ENCODE measurements at places on chromosomes 3 and 15.

DNA sequence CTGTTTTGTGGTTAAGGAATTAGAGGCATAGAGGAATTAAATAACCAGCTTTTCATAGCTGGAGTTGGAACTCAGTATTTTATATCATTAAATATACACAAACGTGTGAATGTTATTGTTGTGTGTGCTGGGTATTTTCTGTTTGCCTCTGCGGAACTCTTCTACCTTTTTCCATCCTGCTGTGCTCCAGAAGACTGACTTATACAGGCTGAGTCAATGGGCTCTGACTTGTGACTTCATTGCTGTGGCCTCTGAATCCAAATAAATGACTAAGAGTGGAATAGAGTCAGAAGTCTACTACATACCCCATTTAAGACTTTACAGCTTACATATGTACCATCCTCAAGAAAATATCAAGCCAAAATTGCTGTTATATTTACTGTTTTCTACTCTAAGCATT lies 17.6 kb downstream of the ARIH1 start:
- DNase-seq: no peak

- no peak for DNase-seq
Measured at GRCh38 chr15:61038387-61038786, 190.7 kb downstream of the RORA start.

DNA sequence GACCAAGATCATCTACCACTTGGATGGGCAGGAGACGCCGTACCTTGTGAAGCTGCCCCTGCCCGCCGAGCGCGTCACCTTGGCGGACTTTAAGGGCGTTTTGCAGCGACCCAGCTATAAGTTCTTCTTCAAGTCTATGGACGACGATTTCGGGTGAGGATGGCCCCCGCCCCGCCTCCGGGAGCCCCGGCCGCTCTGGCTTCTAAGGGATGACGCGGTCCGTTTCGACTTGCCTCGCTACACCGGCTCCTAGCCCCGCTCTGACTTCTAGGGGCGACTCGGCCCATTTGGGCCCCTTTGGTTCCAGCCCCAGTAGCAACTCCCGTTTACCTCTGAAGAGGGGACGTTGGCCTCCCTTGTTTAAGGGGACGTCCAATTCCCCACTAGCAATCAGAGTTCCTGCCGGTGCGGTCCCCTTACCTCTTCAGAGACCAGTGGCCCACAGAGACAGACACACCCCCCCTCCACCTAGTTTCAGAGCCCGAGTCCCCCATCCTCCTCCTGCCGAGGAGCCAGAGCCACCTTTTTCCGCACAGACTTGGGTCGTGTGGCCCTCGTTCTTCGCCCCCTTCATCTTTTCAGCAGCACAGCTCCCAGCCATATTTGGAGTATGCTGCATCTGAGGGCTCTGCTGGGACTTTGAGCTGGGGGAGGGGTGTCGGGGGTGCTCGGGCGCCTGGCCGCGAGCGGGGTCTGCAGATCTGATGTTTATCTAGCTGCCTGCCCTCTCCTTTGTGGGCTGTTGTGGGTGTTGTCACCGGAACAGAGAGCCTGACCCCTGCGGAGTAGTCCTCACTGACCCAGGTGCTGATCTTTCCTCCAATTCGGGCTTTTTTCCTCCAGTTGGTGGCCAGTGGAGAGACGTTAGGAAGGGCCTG lies 706 bp downstream of the DVL3 start:
- peak; percentile 34 for DNase-seq

DNA sequence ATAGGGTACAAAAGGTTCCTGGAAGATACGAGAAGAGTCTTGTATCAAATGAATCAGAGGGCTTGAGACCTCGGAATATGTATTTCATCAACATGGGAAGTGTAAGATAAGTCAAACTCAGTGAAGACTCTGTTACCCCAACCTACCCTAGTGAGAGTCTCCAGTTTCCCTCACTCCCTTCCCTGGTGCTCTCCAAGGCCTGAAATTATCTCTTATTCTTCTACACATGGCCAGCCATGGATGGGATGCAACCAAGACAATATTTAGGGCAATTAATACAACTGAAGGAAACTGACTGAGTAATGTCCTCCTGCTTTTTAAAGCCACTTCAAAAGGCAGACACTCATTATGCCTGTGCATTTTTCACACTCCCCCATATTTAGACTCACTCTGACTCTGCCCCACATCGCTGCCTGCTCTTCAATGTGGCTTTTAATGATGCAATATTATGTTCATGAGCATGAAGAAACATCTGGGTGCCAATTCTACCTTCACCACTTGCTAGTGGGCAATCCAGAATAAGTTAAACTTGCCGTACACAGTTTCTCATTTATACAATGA lies 137.1 kb upstream of the THBS1 start:
- no peak for DNase-seq

GRCh38 chr15:52184721-52185120 lies 6.5 kb downstream of the GNB5 start:
- no peak for DNase-seq

DNA sequence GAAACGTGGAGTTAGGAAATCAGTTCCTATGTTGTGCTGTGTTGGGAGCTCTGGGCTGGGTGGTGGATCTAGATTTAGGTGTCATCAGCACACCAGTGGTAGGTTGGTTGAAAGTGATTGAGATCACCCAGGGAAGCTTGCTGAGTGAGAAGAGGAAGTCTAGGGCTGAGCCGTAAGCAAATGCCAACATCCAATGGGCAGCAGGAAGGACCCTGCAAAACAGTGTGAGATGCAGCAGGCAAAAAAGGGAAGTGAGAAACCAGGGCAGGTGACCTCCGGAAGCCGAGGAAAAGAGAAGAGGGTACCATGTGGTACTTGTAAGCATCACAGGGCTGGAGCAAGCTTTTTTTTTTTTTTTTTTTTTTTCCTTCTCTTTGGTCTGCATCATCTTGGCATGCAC lies 15.9 kb upstream of the COPG1 start:
- no peak for DNase-seq

- no peak for DNase-seq
Measured at GRCh38 chr15:48929661-48930060, 34.1 kb downstream of the SHC4 start.

- DNase-seq: no peak
Measured at GRCh38 chr3:162082516-162082915, 585.9 kb downstream of the OTOL1 start.

- no peak for DNase-seq
Measured at GRCh38 chr3:40718209-40718608, 193.4 kb downstream of the ZNF621 start.

DNA sequence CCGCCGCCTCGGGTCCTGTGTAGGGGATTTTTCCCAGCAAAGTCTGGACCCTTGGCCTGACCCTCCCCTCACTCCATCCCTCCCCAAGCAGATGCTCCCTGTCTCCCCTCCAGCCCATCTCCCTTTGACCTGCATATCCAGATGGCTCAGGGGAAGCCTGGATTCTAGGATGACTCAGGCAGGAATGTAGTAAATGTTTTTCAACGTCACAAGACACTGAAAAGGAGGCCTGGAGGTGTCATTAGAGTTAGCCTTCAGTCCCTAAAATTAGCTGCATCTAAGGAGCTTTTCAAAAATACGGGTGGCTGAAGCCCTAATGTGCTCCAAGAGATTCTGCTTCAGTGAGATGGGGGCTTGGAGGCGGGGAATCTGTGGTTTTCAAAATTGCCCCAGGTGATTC lies 7.2 kb downstream of the ACAN start:
- DNase-seq: no peak

- no peak for DNase-seq
Measured at GRCh38 chr3:24060055-24060454, 115.0 kb downstream of the NR1D2 start.

DNA sequence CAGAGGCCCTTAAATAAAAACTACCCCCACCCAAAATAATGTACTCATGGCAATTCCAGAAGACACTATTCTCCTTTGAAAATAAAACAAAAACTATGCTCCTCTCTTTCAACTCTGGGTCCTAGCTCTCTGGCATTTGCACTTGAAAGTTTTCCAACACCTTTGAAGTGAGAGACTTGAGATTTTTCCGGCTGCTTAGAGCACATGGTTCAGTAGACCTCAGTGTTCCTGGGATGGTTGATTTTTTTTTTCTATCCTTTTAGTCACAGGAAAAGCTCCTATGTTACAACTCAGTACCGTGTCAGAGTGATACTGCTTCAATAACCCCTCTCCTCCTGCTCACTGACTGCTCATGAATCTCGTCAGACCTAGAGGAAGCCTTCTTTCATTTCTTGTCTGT lies 118.3 kb upstream of the TUSC7 start:
- no peak for DNase-seq

- DNase-seq: no peak
Measured at GRCh38 chr3:114864970-114865369, 282.1 kb downstream of the ZBTB20 start.

DNA sequence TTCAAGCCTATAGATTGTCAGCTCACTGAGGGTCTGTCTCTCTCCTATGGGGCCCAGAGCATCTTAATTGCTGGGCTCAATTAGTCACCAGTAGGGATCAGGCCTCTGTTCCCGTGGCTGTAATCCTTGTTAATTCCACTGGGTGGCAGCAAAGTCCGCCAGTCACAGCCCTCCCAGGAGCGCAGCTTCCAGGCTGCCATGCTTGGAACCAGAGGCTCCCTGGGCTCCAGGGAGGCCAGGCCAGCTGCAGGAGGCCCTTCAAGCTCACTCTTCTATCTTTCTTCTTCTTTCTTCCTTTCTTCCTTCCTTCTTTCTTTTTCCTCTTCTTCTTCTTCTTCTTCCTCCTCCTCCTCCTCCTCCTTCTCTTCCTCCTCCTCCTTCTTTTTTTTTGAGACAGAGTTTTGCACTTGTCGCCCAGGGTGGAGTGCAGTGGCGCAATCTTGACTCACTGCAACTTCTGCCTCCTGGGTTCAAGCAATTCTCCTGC lies 14.4 kb downstream of the RNU5B-1 start:
- peak; percentile 60 for DNase-seq

- no peak for DNase-seq
Measured at GRCh38 chr3:137835096-137835495, 71.0 kb downstream of the SOX14 start.

DNA sequence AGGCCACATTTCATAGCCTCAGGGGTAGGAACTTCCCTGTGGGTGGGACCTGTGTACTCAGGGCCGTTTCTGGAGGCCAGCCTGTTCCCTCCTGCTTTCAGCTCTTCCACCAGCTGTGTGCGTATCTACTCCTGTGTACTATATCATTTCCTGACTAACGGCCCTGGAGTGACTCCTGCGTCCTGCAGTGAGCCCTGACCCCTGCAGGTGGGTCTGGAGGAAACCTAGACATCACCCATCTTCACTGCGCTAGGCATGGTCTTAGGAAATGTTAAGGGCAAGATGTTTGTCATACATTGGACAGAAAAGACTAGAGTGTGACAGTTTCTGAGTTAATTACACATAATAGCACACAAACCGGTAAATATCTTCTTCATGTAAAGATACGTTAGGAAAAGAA lies 297.3 kb downstream of the GABRB3 start:
- DNase-seq: no peak

DNA sequence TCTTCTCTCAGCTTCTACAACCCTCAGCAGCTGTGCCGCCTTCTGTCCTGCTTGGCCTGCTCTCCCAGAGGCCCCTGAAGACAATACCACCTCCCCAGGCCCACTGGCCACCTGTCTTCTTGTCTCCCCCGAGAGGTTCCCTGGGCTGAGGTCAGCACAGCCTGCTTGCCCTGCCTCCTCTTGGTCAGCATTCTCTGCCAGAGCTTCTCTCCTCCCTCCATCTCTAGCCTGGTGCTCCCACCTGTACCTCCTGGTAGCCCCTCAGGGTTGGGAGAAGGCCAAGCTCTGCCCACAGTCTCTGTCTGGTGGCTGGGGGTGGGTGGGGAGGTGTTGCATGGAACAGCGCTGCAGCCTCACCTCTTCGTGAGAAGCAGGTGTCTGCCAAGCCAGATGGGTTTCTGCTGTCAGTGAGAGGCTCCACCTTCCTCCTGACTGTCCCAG lies 5.6 kb upstream of the ISLR start:
- no peak for DNase-seq

DNA sequence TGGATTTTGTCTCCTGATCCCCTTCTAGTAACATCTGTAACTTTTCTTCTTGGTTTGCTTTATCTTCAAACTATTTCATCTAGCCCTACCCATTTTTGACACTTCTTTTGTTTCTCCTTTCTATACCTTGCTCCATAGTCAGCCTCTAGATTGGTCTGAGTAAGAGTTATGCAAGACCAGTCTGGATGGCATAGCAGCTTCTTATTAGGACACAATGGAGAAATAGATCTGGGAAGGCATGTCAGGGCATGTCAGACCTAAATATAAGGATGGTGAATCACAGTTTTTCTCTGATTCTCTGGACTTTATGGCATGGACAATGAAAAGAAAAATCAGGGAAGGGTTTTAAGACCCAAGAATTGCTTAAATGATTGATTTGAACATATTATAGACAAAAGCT lies 452.5 kb downstream of the RAP2B start:
- no peak for DNase-seq

DNA sequence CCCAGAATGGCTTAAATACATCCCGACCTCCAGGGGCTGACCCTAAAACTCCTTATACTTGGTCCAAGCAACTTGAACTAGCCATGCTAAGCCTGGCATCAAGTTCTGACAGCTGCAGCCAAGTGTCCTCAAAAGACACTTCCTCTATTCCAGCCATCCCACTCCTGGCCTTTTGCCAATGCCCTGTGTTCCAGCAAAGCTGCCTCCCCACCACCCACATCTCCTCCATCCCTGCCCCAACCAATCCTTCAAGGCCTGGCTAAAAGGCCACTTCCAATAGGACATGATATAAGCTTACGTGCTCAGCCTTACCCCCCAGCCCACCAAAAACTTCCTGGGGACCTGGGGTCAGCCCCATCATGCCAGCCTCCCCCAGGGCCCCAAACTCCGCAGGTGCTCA lies 40.9 kb downstream of the SEMA3G start:
- DNase-seq: no peak

GRCh38 chr3:184472723-184473428 lies 88.7 kb upstream of the EPHB3 start:
- no peak for DNase-seq

DNA sequence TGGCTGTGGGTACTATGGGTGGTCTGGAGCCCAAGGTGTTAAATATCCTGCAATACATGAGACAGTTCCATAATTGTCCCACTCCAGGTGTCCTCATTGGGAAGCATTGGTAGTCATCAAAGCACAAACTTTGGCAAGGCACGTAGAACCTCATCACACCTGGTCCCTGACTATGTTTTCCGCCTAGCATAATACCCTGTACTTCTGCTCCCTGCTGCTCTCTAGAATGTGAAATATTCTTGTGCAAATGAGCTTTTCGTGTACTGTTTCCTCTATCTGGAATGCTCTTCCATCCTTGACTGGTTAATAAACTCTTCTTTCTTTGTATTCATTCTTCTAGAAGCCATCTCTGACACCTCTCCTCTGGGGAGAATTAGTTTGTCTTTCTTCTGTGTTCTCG lies 103.2 kb downstream of the EBLN2 start:
- no peak for DNase-seq

GRCh38 chr3:65762235-65762580 lies 276.5 kb downstream of the MAGI1 start:
- DNase-seq: no peak

DNA sequence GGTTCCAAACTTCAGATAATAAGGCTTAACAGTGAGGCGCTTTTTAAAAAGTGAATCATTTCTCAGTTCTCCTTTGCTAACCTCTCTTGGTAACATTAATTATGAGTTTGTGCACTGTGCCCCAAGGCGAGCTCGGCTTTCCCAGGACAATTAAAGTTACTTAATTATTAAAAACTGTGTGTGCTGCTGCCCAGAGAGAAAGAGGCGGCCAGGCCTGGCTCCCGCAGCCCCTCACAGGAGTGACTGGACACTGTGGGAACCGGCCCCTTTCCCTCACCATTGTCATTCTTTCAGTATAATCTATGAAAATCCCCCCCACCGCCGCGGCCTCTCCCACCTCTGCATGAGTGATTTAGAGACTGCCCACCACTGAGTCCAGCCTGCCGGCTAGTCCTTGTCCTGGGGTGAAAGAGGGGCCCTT lies 43.1 kb upstream of the HES1 start:
- no peak for DNase-seq
